NCI-H187 treated with DMSO at 0.1 percent for 48 hours (cell line): ENCODE measurements at places on chromosomes 7 and 10.

- no peak for DNase-seq
Observed at GRCh38 chr7:90320418-90320800, 695 bp downstream of the FAM237B start.

- DNase-seq, result no peak
Observed at GRCh38 chr7:7103343-7104313, 78.7 kb upstream of the C1GALT1 start.

DNA sequence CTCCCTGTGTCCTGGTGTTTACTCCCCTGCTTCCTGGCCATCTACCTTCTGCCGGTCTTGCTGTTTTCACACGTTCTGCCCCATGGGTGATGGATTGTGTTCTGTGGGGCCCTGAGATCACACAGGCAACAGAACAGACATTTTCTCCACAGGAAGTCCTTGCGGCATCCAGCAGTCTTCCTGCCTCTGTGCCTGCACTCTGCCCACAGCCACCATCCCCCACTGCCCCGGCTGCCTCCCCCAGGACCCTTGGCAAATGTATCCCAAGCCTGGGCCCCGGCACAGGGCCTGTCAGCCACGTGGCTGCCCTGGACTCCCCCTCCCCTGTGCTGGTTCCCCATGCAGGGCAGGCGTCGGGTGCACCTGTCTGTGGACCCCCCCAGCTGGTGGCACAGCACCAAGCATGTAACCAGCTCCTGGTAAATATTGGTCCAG is 184.2 kb downstream of the WDR37 start:
- DNase-seq, result no peak

DNA sequence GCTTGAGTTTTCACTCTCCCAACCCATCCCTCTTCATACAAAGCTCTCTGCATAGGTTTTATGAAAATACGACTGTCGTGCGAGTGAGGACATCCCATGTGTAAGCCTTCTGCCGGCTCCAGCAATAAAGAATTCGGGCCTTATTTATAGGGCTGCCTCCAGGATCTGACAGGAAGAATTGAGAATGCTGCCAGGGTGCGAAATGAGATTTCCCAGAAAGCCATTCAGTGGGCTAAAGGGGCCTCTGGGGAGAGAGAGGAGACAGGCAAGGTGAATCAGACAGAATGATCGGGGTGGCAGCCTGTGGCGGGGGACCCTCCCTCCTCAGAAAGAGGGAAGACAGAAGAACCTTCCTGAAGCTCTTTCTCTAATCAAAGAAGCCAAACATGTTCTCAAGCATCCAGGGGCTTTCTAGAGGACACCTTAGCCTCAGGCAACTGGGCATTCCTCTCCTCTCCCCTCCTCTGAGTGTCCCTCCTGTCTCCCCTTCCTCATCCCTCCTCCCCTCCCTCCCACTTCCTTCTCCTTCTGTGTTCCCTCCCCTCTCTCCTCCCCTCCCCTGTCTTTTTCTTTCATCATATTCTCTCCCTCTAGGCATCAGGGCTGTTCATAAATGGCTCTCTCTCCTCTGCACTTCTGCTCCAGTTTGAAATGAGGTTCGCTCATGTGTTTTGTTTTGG is 410.9 kb downstream of the TYW1 start:
- DNase-seq, result no peak
